ENCODE measurements at places on chromosomes 4 and X. TPM values are rescaled to one million over a fixed set of nuclear protein-coding genes. Genes with fewer than 3 reads are reported as not detected.
A peak's percentile ranks its signal among the peaks of the same experiment; 100 is the strongest.

- no peak overlapping the region for H3K27ac ChIP-seq
- H3K36me3 ChIP-seq: peaks cover 7% of the 10 kb centered on the region
- DNase-seq: no peak
- H3K4me1 ChIP-seq: peaks cover 5% of the 10 kb centered on the region
These were observed 12.0 kb downstream of the RFC1 start for GRCh38 chr4:39354254-39354552.

DNA sequence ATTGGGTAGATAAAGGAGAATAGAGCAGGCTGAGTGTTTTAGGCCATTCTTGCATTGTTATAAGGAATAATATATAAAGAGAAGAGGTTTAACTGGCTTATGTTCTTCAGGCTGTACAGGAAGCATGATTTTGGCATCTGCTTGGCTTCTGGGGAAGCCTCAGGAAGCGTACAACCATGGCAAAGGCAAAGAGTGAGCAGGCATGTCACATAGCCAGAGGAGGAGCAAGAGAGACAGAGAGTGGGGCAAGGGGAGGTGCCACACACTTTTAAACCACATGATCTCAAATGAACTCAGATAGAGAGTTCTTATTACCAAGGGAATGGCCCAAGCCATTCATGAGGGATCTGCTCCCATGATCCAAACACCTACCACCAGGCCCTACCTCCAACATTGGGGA is 4.4 kb upstream of the METTL14 start:
- no peaks in the 10 kb centered on the region for H3K36me3 ChIP-seq
- H3K27me3 ChIP-seq: no peaks in the 10 kb centered on the region
- no peak for DNase-seq
- H3K4me1 ChIP-seq: no peaks in the 10 kb centered on the region
- no peak overlapping the region for H3K27ac ChIP-seq

DNA sequence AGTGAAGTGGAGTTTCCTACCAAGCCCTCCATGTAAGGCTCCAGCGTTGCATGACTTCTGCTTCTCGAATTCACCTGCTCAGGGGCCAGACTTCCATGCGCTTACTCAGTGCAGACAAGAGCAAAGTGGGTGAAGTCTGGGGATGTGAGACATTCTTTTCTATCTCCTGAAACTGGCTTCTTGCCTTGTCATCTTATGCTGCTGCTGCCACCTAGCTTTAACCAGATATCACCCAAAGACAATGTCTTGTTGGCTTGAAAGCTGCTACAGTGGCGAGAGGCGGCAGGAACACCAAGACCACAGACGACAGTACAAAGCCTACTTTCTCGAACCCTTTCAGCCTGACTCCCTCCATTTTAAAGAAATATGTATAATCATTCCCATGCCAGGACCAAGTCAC is 103.6 kb upstream of the ADGRG2 start:
- H3K4me3 ChIP-seq: no peak overlapping the region
- no peaks in the 10 kb centered on the region for H3K36me3 ChIP-seq
- DNase-seq: peak; percentile 1
- H3K27me3 ChIP-seq: no peaks in the 10 kb centered on the region

DNA sequence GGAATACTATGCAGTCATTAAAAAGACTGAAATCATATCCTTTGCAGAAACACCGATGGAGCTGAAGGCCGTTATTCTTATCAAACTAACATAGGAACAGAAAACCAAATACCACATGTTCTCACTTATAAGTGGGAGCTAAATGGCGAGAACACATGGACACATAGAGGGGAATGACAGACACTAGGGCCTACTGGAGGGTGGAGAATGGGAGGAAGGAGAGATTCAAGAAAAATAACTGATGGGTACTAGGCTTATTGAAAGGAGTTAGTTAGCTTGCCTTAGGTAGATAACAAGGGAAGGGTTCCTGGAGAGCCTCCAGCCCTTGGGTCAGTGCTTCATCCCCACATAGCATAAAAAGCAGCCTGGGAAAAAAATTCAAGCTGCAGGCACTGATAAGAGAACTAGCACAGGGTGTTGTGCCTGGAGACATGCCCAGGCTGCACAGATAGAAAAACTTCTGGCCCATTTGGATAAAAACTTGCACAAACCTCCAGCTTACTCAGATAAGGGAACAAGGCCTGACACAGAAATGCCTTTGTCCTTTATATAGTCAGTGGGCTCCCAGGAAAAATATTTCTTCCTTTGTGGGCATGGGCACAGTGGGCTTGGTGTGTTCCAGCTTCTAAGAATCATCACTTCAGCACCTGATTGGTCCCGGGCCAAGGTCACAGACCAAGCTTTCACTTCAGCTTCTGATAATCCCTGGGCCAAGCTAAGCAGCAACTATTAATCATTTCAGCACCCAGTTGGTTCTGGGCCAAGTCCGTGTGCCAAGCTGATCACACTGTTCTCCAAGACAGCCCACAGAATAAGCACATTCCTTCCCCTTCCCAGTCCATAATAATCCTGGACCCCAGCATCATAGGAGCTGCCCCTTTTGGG is 23.1 kb upstream of the PWWP3B start:
- H3K36me3 ChIP-seq: no peaks in the 10 kb centered on the region
- no peak overlapping the region for H3K27ac ChIP-seq
- no peak overlapping the region for H3K4me3 ChIP-seq
- no peaks in the 10 kb centered on the region for H3K27me3 ChIP-seq
- no peaks in the 10 kb centered on the region for H3K4me1 ChIP-seq

DNA sequence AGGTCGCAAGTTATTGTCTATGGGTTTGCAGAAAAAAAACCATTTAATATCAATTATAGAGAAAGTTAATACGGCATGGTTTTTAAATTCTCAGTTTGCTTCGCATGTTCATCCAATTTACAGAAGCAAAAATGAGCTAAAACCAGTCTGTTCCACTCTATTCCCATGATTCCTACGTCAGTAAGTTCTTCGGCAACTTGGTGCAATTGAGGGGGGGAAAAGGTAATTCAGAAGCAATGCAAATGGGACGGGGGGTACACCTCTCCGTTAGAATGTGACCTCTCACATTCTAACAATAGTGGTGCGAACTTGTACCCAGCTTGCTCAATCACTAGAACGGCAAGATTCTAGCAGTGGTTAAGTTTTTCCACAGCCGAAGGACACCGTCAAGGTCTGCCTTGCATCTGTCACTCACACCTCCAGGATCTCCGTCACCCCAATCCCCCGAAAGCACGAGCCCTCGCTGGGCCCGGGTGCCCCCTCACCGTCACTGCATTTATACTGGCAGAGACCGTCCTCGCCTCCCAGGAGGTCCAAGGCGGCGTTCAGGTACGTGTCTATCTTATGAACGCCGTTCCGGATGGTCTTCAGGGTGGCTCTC is 653 bp downstream of the PLA2G12A start:
- no peak overlapping the region for H3K27ac ChIP-seq
- peak overlapping the region; percentile 93 for H3K4me3 ChIP-seq
- peak; percentile 7 for DNase-seq
- H3K36me3 ChIP-seq: no peaks in the 10 kb centered on the region

DNA sequence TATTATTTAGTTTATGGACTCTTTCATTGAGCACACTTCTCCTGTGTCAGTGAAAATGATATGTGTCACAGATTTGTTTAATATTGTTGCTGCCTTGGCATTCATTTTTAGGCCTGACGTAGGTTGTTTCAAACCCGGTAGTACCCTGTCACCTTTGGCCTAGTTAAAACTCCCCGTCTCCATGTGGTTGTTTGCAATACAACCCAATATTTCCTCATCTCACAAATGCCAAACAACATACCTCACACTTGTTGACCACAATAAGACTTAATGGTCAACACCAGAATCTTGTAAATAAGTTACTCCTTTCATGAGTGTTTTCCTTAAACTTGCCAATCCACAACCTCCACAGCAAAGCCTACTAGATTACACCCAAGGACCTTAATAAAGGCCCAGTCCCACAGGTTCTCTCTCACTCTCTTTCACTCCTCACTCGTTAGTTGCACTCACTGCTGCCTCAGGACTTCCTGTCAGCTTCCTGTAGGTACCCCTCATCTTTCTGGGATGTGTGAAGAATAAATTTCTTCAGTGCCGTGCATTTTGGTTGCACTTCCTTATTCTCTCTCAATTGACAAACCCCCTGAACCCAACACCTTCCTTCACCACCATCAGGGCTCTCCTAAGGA is 31.3 kb downstream of the IL13RA2 start:
- H3K36me3 ChIP-seq: no peaks in the 10 kb centered on the region
- H3K27me3 ChIP-seq: 0 out of 2 replicates have a peak, but pooled peaks cover 3% of the 10 kb centered on the region
- H3K4me1 ChIP-seq: no peaks in the 10 kb centered on the region

DNA sequence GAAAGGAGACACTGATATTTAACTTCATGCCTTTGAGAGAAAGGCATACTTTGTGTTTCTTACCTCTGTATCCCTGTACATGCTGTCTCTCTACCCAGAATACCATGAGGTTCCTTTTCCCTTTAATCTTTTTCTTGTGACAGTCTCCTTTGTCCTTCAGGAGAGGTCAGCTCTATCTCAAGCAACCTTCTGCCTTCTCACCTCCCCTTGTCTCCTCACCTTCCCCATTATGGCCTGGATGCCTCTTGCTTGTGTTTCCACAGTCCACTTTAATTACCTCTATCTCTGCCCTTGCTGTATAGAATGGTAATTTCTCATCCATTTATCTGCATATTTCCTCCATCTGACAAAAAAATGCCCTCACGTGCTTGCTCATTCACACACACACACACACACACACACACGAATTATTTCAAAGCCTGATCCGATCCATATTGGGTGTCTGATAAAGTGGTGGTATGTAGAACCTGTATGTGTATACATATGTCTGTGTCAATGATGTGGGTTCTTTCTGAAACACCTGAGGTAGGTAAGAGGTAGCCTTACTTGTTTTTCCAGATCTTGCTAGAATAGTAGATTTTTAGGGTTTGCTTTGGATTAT is 28.5 kb downstream of the MSN start:
- H3K36me3 ChIP-seq: peaks cover 4% of the 10 kb centered on the region
- H3K27me3 ChIP-seq: no peaks in the 10 kb centered on the region
- no peak overlapping the region for H3K4me3 ChIP-seq
- DNase-seq: no peak
- H3K4me1 ChIP-seq: peaks cover 16% of the 10 kb centered on the region

The CD38 gene
- not detected for total RNA-seq

GRCh38 chr4:115054836-115055235 is 58.6 kb downstream of the NDST4 start:
- no peak overlapping the region for H3K27ac ChIP-seq
- no peaks in the 10 kb centered on the region for H3K4me1 ChIP-seq
- no peaks in the 10 kb centered on the region for H3K36me3 ChIP-seq
- DNase-seq: no peak
- H3K27me3 ChIP-seq: no peaks in the 10 kb centered on the region

- no peak for DNase-seq
- no peak overlapping the region for H3K27ac ChIP-seq
- H3K4me3 ChIP-seq: no peak overlapping the region
- no peaks in the 10 kb centered on the region for H3K27me3 ChIP-seq
- no peaks in the 10 kb centered on the region for H3K36me3 ChIP-seq
These were observed 11.5 kb upstream of the CAMK2D start for GRCh38 chr4:113773014-113773413.

- DNase-seq: no peak
- H3K27ac ChIP-seq: no peak overlapping the region
These were observed 93.6 kb downstream of the ATXN3L start for GRCh38 chrX:13226214-13226613.

All from IMR-90 (cell line).